Germinal center (tissue), 1 donor: ENCODE measurements at places on chromosomes 16 and 17.

DNA sequence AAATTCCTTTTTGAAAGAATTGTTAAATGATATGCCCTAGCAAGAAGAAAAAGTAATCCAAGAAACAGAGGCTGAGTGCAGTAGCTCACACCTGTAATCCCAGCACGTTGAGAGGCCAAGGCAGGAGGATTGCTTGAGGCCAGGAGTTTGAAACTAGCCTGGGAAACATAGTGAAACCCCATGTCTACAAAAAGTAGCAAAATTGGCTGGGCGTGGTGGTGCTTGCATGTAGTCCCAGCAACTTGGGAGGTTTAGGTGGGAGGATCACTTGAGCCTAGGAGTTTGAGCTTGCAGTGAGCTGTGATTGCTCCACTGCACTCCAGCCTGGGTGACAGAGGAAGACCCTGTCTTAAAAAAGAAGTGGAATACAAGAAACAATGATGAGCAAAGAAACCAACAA is 56.1 kb downstream of the NT5M start:
- no peak for DNase-seq

DNA sequence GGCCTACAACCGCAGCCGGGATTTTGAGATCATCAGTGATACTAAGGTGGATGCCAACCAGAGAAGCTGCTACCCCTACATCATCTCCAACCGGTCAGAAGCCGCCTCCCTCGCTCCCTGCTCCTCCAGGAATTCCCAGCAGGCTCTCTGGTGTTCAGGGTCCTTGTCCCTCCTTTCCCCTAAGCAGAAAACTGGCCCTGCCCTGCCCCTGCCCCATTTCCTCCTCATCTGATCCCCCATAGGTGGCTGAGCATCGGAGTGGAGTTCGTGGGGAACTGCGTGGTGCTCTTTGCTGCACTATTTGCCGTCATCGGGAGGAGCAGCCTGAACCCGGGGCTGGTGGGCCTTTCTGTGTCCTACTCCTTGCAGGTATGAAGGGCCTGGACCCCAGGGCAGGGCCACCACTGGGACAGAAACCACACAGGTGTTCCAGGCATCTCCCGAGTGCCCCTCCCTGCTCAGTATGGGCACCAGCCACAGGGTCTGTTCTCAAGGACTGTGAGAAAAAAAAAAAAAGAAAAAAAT is 29.8 kb downstream of the ANKRD40 start:
- no peak for DNase-seq

DNA sequence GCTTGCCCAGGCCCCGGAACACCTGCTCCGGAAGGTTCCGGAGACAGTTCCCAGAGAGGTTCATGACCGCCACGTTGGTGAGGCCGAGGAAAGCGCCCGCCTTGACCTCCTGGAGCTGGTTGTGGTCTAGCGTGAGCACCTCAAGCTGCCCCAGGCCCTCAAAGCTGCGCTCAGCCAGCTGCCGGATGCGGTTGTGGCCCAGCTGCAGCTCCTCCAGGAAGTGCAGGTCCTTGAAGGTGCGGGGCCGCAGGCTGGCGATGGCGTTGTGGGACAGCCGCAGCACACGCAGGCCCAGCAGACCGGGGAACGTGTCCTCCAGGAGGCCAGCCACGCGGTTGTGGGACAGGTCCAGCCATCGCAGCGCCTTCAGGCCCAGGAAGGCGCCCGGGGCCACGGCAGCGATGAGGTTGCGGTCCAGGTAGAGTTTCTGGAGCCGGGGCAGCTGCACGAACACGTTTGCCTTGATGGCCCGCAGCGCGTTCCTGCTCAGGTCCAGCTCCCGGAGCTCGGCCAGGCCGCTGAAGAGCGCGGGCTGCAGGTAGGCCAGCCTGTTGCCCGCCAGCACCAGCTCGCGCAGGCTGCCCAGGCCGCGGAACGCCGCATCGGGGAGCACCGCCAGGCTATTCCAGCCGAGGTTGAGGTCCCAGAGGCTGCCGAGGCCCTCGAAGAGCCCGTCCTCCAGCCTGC is 2.1 kb downstream of the IGFALS start:
- no peak for DNase-seq

- DNase-seq = no peak
Measured at GRCh38 chr17:63042256-63042812, 76.3 kb downstream of the TANC2 start.

GRCh38 chr16:83400234-83400633 is 407.5 kb upstream of the HSBP1 start:
- DNase-seq = no peak

GRCh38 chr17:17352836-17353624 is 49.9 kb downstream of the NT5M start:
- DNase-seq = no peak

DNA sequence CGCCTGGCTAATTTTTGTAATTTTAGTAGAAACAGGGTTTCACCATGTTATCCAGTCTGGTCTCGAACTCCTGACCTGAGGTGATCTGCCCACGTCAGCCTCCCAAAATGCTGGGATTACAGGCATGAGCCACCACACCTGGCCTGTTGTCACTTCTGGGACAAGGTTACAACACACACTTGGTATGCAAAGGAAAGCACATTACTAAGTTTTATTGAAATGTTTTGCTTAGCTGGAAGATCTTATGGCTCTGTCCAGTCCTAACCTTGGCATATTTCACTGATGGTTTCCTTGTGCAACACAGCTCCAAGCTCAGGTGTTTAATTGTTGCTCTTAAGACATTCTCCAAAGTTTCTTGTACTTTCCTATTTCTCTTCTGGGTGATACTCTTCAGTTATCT is 94.2 kb downstream of the CNTNAP4 start:
- DNase-seq = no peak

DNA sequence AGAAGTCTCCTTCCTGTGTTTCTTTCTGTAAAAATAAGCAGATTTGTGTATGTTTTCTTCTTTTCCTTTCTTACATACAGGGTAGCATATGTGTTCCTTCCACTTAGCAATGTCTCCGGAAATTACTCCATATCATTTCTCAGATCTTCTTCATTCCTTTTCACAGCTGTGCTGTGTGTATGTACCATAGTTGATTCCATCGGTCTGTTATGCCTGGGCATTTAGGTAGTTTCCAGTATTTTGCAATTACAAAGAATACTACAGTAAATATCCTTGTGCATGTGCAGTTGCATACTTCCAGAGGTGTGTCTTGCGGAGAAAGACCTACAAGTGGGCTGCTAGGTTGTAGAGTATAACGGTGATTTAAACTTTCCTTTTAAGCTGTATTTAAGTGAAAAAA is 69.8 kb downstream of the CLEC16A start:
- no peak for DNase-seq
